ENCODE measurements at places on chromosomes 16 and 17.

DNA sequence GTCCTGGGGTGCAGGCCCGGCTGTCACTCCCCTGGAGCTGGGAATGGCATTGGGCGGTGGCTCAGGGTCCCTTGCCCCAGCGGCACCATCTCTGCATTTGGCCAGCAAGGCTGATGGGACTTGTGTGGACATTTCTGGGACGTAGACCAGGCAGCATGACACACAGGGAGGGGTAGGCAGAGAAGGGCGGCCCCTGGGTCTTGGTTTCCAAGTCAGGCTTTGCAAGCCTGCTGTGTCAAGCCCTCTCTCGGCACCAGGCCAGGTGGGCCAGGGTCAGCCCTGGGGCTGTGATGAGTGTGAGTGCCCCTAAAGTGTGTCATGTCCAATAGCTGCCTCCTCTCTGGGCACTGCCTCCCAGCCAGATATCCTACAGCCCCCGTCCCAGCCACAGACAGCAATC is 335.2 kb downstream of the SEC14L1 start:
- DNase-seq, result no peak

DNA sequence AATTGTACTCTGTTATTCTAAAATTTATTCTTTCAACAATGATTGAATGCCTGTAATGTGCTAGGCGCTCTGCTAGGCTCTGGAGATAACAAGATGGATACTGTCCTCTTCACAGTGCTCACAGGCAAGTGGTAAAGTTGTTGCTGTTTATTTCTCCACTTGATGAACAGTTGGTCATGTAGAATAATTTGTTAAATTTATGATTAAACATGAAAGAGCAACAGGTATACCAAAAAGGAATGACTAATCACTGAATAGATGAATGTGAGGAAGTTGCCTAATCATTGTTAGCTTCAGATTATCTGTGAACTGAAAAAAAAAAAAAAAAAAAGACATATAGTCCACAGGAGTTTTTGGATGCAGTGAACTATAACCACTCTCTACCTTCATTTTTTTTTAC is 62.3 kb downstream of the NFATC3 start:
- no peak for DNase-seq

- DNase-seq, result no peak
Measured at GRCh38 chr17:27455236-27455913, 873 bp upstream of the KSR1 start.

GRCh38 chr17:546456-546855 is 168.2 kb downstream of the VPS53 start:
- DNase-seq, result no peak

DNA sequence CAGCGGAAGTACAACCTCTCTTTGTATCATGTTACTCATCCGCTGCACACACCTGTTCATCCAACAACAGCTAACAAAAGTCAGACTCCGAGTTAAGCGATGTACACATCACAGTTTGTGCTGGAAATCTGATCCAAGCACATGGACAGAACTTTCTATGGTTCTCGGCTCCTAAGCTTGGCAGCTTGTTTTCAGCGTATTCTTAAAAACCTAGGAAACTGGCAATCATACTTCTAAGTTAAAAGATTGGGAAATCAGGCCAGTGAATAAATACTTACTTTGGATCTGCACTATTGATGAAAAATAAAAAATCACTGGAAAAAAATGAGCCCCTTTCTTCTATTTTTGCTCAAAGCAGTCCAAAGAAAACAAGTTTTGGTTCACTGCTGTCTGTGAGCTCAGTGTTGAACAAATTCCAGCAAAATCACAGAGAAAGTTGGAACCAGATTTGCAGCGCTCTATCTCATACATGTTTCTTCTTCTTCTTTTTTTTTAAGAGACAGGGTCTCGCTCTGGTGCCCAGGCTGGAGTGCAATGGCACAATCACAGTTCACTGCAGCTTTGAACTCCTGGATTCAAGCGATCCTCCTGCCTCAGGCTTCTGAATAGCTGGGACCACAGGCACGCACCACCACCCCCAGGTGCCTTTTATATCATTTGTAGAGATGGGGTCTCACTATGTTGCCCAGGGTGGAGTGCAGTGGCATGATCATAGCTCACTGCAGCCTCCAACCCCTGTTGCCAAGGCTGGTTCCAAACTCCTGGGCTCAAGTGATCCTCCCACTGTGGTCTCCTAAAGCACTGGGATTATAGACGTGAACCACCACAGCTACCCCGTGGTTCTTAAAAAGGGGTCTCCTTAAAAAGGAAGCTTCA is 71.6 kb upstream of the CREBBP start:
- DNase-seq, result no peak

- no peak for DNase-seq
Measured at GRCh38 chr17:2405247-2405926, 4.5 kb upstream of the MNT start.

DNA sequence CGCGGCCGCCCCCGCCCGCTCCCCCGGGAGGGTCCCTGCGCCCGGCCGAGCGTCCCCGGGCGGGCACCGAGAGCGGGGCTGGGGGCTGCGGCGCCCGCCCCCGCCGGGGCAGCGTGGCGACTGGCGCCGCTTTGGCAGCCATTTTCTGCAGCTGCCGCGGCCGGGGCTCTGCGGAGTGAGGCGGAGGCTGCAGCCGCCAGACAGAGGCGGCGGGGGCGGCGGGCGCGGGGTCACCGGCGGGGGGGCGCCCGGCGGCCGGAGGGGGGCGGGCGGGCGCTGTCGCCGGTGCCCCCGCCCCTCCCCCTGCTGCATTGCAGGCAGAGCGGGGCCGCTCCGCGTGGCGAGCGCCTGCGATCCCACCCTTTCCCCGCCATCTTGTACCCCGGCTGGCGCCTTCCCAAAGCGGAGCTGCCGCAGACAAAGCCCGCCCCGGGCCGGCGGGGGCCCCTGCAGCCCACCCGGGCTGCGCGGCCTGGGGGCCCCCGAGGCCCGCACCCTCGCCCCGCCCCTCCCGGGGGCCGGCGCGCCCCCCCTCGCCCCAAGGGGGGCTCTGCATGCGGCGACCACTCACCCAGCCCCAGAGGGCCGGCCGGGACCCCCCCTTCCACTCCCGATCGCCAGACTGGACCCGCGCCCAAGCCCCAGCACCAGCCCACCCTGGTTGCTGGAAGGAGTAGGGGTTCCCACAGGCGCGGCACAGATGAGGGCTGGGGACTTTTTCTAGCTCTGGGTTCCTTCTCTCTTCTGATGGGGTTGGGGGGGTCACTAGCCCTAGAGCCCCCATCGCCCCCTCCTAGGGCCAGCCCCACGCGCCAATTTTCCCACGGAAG is 16.6 kb upstream of the CBX8 start:
- DNase-seq, result no peak

DNA sequence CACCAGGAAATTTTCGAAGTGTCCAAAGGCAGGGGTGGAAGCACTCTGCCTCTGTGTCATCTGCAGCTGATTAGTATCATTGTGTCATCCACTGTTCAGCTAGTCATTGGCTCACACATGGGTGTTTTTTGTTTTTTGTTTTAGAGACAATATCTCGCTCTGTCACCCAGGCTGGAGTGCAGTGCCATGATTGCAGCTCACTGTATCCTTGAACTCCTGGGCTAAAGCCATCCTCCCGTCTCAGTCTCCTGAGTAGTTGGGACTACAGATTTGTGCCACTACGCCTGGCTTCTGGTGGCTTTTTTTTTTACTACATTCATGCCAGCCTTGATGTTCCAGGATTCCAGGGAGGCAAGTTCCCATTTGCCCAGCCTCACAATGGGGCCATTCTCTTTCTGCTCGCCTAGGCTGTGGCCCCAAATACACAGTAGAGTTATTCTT is 32.5 kb upstream of the MYO18A start:
- DNase-seq, result no peak
